ENCODE measurements at places on chromosomes 5 and 9.

DNA sequence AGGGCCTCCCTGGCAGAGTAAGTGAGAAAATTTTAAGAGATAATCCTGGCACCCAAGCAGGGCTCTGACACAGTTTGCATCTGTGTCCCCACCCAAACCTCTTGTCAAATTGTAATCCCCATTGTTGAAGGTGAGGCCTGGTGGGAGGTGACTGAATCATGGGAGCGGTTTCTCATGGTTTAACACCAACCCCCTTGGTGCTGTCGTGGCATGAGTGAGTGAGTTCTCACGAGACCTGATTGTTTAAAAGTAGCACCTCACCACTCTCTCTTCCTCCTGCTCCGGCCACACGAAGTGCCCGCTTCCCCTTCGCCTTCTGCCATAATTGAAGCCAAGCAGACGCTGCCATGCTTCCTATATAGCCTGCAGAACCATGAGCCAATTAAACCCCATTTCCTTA lies 80.1 kb downstream of the FBXW11 start:
- no peak overlapping the region for H3K27ac ChIP-seq
- peaks cover 4% of the 10 kb centered on the region for H3K4me1 ChIP-seq
- H3K36me3 ChIP-seq, result no peaks in the 10 kb centered on the region

GRCh38 chr5:175321927-175322532 lies 122.0 kb downstream of the DRD1 start:
- no peak overlapping the region for H3K27ac ChIP-seq
- H3K4me3 ChIP-seq, result no peak overlapping the region
- no peaks in the 10 kb centered on the region for H3K27me3 ChIP-seq
- no peaks in the 10 kb centered on the region for H3K36me3 ChIP-seq
- no peaks in the 10 kb centered on the region for H3K4me1 ChIP-seq

- H3K27me3 ChIP-seq, result no peaks in the 10 kb centered on the region
- no peak overlapping the region for H3K4me3 ChIP-seq
- no peak overlapping the region for H3K27ac ChIP-seq
- no peaks in the 10 kb centered on the region for H3K36me3 ChIP-seq
Measured at GRCh38 chr5:142366007-142366406, 41.2 kb upstream of the SPRY4 start.

DNA sequence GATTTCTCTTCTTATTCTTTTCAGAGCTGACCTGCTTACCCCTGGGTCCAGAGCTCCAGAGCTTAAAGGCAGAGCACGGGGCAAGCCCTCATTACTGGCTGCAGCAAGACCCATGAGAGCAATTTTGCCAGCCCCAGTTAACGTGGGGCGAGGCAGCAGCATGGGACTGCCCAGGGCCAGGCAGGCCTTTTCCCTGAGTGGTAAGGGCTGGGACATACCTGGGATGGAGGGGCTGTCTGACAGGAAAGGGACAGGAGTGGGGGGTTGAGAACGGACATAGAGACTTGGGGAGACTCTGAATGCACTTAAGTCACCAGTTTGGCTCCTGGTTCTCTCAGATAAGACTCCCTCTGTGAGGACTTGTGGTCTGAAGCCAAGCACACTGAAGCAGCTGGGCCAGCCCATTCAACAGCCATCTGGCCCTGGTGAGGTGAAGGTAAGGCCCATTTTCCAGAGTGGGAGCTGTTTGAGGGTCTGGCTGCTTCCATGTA lies 26.2 kb downstream of the HMGXB3 start:
- no peak for DNase-seq
- H3K4me1 ChIP-seq, result peaks cover 12% of the 10 kb centered on the region
- no peak overlapping the region for H3K4me3 ChIP-seq
- peaks cover 51% of the 10 kb centered on the region for H3K36me3 ChIP-seq
- H3K27ac ChIP-seq, result no peak overlapping the region
